HT1080 (cell line): ENCODE measurements at places on chromosomes 1 and 21. TPM values are rescaled to one million over a fixed set of nuclear protein-coding genes. Genes with fewer than 3 reads are reported as not detected.
A peak's percentile ranks its signal among the peaks of the same experiment; 100 is the strongest.

- peak; percentile 53 for DNase-seq
These were observed 622.4 kb upstream of the PKN2 start for GRCh38 chr1:88061492-88062177.

DNA sequence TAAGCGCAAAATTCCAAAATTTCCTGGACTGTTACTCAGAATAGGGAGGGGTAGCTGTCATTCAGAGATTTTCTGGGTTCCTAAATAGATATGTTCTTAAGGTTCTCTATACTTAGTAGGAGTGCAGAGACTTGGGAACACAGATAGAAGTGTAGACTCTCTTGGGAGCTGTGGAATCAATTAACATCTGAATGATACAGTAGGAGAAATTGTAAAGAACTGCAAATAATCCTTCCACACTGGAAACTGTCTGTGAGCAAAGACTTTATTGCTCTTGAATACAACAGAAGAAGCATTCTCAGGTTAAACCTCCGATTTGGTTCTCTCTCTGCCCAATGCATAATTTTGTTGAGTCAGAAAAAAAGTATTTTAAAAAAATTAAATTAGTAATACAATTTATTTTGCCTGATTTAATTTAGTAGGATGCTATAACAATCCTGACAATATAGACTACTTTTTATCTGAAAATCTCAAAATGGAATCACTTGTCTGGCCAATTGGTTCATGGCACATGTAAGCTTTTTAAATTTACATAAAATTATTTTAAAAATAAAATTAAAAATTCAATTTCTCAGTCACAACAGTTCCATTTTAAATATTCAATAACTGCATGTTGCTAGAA lies 1754.3 kb downstream of the PLA2G4A start:
- no peak for DNase-seq

GRCh38 chr1:21630571-21631343 lies 38.4 kb downstream of the RAP1GAP start:
- DNase-seq = no peak

DNA sequence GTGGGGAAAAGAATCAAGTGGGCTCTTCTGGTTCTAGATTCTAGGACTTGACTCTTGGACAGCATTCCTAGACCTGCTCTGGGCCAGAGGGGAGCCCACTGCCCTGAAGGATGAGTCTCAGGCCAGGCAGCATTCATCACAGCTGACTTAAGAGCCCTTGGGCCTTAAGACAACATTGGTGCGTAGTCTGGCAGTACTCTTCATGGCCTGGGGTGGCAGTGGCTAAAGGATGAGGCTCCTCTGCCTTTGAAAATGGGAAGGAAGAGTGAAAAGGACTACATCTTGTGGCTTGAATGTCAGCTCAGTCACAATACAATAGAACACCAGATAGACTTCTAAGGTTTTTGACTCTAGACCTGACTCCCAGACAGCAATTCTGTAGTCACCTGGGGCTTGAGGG lies 1415.1 kb upstream of the PRMT6 start:
- DNase-seq = peak; percentile 2

- DNase-seq = no peak
These were observed 16.3 kb upstream of the L1TD1 start for GRCh38 chr1:62178372-62178771.

- no peak for DNase-seq
These were observed 1.2 kb downstream of the OR2T1 start for GRCh38 chr1:248404024-248404423.

DNA sequence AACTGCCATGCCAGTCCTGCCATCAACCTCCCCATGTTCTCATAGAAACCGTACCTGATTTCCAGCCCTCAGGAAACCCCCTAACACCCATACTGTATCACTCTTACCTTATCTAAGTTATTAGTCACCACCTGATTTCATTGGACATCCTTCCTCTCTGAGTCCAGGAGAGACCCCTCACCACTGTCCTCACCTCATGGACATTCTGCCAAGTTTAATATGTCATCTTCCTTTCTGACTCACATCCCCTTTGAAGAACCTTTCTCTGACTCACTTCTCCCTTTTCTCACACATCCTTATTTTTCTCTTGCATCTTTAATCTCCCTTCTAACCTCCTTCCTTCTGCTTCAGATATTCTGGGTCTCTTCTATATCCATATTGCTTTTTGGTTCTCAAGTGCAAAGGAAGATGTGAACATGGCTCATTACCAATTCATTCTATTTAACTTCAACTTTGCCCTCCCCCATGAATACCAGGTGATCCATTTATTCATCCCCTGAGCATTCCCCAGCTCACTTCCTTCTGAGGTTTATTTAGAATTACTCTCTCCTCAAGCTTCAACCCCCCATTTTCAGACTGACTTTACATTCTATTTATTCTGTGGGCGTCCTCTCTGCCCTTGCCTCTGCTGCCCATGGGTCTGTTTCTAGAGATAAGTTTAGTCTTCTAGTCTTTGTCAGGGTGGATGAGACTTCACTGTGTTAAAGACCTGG lies 206.8 kb upstream of the ESRRG start:
- DNase-seq = peak; percentile 98

- no peak for DNase-seq
These were observed 39.3 kb upstream of the ZBTB18 start for GRCh38 chr1:244011786-244012185.

- DNase-seq = no peak
These were observed 802 bp downstream of the CYP4X1 start for GRCh38 chr1:47024141-47024801.

- no peak for DNase-seq
These were observed 8.1 kb downstream of the GPR137B start for GRCh38 chr1:236150311-236150955.

DNA sequence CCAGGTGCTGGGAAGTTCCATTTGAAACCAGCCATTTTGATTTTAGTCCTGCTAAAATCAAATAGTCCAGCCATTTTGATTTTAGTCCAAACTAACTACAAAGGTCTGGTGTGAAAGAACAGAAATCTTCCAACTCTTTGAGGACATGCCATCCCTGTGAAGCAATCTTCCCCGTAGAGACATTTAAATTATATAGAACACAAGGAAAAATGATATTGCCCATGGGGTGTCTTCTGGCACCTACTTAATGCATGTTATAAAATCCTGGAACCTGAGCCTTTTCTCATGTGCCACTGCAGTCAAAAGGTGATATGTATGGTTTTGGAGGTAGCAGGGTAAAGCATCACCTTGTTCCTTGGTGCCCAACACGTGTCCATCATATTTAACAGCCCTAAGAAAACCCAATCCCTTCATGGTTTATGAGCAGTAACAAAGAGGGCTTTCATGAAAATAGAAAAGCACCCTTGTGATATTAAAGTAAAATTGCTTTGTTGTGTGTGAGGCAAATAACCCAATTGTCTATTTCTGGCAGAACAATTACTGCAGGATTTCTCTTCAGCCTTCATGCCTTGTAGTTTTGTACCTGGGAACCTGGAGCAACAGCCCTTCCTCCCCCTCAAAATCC lies 26.3 kb downstream of the ANGPTL7 start:
- DNase-seq = no peak

DNA sequence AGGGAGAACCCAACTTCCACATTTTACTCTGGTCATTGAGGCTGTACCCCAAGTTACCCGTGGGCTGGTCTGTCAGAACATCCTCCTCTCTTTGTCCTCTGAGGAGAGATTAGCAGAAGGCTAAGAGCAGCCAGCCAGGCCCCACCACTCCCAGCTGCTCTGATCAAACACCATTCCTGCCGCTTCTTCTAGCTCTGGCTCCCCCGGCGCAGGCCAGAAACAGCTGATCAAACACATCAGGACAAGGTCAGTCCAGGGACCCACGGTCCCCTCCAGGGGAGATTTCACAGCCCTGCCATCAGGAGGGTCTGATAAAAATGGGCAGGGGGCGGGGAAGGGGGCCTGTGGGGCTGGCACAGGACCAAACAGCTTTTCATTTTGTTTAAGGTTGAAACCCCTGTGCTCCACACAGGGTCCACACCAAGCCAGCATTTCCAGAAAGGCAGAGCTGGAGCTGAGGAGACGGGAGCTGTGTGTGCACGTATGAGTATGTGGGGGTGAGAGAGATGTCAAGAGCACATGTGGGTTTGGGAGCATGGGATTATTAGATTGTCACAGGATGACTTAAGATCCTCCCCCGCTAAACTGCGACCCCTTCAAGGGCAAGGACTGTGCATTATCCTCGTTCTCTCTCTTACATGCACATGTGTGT lies 29.9 kb upstream of the EPHA8 start:
- DNase-seq = no peak

- peak; percentile 76 for DNase-seq
These were observed 160.5 kb downstream of the LRRC40 start for GRCh38 chr1:70044832-70045231.

DNA sequence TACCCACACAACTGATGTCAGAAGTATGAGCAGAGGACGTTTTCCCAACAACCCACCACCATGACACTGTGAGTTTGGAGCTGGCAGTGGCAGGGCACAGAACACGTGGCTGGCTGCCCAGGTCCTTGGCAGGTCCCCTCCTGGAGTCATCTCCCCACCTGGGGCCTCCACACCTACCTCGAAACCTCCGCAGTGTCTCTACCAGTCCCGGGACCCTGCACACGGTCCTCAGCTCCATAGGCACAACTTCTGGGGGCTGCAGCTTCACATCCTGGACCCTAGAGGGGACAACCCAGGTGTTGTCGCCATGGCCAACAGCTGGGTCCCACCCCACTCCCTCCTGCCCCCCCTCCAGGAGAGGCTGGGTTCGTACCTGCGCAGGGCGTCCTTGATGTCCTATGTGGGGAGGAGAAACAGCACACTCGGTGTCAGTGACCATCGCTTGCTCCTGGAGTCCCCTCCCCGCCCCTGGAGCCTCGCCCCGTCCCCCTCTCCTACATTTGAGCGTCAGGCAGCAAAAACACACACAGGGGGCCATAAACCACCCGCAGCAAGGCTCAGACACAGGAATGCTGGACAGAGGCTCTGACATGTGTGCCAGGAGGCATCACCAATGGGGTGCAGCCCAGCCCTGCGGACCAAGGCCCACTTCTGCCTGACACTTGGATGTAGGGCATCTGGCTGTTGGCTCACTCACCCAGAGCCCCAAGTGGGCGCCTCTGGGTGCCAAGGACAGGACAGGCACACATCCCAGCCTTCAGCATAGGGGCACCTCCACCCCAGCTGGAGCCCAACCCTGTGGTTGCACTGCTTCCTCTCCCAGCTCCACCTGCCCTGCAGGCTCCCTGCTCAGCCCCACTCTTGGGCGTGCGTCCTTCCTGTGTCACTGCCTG lies 9.6 kb downstream of the TRIM11 start:
- DNase-seq = no peak

DNA sequence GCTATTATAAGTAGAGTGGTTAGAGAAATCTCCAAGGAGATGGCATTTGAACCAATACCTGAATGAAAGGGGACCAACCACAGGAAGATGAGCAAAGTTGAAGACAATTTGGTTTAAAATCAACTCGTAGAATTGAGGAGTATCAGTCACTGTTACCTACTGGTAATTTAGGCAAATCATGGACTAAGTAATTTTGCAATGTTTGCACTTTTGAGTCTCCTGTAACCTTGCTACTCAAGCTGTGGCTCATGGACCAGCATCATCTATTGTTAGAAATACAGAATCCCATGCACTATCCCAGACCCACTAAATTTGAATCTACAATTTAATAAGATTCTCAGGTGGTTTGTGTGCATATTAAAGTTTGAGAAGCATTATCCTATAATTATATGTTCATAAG lies 21.8 kb downstream of the RWDD3 start:
- no peak for DNase-seq

DNA sequence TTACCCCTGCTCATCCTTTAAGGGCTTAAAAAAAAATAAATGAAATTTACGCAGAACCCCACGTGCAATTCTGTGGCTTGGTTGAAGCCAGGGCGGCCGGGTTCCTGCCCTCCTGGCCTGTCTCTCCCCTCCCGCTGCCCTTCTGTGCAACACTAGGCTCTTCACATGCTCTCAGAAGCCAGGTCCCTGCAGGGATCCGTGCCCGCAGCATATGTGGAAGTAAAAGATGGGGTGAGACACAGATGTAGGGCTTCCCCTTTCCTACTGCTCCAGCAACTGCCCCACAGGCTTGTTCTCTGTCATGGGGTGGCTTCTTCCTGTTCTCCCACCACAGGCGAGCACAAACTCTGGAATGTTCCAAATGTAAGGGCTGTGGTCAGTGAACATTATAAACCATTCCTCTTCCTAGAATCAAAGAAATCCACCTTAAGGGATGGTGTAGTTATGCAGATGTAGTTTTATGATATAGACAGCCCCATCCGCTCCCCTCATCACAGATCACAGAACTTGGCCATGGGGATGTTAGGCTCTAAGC lies 535.4 kb downstream of the KIF26B start:
- no peak for DNase-seq

DNA sequence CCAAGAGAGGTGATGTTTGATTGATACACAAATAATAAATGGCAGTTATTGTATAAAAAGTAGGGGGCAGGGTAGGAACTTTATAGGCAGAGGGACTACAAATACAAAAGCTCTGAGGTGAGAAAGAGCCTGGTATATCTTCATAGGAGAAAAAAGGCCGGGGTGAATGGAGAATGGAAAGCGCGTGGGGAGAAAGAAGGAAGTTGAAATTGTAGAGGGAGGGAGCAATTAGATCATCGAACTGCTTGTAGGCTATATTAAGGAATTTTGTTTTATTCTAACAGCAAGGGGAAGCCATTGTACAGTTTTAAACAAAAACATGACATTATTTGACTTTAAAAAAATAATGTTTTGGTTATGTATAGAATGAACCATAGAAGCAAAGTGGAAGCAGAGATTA lies 147.4 kb downstream of the PDE4B start:
- no peak for DNase-seq

GRCh38 chr1:6144647-6145395 lies 35.3 kb downstream of the CHD5 start:
- no peak for DNase-seq

DNA sequence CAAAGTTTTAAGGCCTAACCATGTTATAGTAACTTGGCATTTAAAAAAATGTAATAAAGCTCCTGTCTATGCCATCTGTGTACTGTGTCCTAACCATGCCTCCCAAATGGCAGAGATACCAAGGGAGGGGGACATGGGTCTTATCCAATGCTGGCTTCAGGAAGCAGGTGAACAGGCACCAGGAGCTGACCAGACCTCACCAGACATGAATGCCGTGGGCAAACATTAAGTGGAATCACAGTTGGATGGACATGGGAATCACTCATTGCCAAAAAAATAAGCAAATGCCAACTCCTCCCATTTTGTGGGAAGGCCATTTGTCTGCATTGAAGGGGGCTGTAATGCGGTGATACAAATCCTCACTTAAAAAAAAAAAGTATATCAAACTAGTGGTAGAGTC lies 22.9 kb downstream of the PROX1 start:
- DNase-seq = no peak

- peak; percentile 47 for DNase-seq
These were observed 20.1 kb upstream of the GUCA2A start for GRCh38 chr1:42184616-42185015.

CRP gene
- not detected in 2 replicates for total RNA-seq

SERPINC1 gene
- total RNA-seq = not detected in 2 replicates

IGSF9 gene
- 0.80 and 1.2 TPM in 2 replicates for total RNA-seq

PRELP gene
- total RNA-seq = 0.05 TPM in 1 of 2 replicates, not detected in the other

TDRD5 gene
- not detected in 2 replicates for total RNA-seq

MXRA8 gene
- 0.11 and 0.50 TPM in 2 replicates for total RNA-seq

CLCA2 gene
- 0.07 and 0.26 TPM in 2 replicates for total RNA-seq

ACOT7 gene
- 101 and 179 TPM in 2 replicates for total RNA-seq

FAM72A gene
- total RNA-seq = 9.0 and 15.0 TPM in 2 replicates

SMIM1 gene
- total RNA-seq = 0.26 and 1.1 TPM in 2 replicates

CD5L gene
- 0.27 TPM in 1 of 2 replicates, not detected in the other for total RNA-seq

SMPDL3B gene
- total RNA-seq = 0.34 and 0.60 TPM in 2 replicates
